MCF 10A (cell line): ENCODE measurements at places on chromosomes 2 and 18. TPM values are rescaled to one million over a fixed set of nuclear protein-coding genes. Genes with fewer than 3 reads are reported as not detected.
A peak's percentile ranks its signal among the peaks of the same experiment; 100 is the strongest.

DNA sequence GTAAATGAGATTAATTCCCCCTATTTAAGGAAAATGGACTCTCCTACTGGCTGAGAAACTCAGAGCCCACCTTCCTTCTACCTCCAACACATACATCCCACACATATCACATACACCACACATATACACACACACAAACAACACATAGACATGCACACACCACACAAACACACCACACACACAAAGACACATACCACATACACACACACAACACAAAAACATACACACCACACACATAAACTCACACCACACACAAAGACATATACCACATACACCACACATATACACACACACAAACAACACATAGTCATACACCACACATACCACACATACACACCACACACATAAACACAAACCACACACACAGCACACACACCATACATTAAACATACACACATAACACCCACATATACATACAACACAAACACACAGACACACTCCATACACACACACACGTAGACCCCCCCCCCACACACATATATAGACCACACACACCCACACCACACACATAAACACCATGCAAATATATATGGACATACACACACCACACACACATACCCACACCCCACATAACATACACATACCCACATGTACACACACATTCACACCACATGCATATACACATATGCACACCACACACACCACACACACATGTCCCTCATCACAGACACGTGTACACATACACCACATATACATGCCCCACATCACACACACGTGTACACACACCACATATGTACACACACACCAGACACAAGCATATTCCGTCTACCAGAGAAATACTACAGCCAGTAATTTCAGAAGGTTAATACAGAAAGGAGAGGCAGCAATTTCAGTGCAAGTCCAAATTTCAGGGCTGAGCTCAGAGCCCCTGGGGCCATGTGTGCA is 204.3 kb downstream of the SNTG2 start:
- DNase-seq, result no peak

DNA sequence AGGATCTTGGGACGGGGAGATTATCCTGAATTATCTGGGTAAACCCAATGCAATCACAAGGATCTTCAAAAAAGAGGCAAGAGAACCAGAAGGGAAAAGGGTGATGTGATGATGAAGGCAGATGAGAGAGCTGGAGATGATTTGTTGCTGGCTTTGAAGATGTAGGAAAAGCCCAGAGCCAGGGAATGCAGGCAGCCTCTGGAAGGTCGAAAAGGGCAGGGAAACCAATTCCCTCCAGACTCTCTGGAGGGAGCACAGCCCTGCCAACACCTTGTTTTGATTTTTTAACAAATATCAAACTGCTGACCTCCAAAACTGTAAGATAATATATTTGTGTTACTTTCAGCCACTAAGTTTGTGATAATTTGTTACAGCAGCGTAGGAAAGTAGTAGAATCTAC is 48.9 kb upstream of the IL1R2 start:
- no peak for DNase-seq

- peak; percentile 13 for DNase-seq
These were observed 36.3 kb downstream of the SLC35F5 start for GRCh38 chr2:113720167-113720566.

DNA sequence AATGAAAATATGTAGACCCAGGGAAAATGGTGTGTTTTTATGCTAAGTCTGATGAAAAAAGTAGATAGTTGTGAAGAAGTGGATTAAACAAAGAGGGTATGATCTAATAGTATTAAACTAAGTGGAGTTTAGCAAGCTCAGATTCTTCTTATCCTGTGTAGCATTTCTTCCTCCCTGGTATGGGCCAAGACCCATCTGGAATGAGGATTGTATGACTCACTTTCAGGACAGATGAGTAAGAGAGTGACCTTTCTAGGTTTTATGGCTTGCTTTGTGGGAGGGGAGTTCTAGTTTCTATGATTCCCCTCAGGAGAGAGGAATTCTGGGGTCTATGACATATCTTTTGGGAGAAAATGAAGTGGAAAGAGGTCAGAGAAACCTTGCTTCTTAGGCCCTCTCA is 550.1 kb downstream of the SPAG16 start:
- peak; percentile 82 for DNase-seq

DNA sequence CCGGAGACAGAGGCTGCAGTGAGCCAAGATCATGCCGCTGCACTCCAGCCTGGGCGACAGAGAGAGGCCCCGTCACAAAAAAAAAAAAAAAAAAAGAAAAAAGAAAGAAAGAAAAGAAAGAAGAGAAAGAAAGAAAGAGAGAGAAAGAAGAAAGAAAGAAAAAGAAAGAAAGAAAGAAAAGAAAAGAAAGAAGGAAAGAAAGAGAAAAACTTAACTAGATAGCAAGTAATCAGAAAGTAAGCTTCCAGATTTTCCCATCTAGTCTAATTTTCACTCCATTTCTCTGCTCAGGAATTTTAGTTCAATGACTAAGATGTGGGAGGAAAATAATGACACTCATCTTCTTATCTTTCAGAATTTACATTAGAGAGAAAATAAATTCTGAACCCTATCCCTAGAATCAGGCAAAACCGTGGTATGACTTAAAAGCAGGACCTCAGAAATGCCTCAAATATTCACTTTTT is 2.4 kb downstream of the GFPT1 start:
- no peak for DNase-seq

GRCh38 chr2:151756820-151757219 is 22.5 kb upstream of the NEB start:
- no peak for DNase-seq

- no peak for DNase-seq
These were observed 2.6 kb downstream of the DPYSL5 start for GRCh38 chr2:26850505-26850904.

GRCh38 chr18:79604913-79605880 is 74.4 kb upstream of the CTDP1 start:
- DNase-seq, result no peak

DNA sequence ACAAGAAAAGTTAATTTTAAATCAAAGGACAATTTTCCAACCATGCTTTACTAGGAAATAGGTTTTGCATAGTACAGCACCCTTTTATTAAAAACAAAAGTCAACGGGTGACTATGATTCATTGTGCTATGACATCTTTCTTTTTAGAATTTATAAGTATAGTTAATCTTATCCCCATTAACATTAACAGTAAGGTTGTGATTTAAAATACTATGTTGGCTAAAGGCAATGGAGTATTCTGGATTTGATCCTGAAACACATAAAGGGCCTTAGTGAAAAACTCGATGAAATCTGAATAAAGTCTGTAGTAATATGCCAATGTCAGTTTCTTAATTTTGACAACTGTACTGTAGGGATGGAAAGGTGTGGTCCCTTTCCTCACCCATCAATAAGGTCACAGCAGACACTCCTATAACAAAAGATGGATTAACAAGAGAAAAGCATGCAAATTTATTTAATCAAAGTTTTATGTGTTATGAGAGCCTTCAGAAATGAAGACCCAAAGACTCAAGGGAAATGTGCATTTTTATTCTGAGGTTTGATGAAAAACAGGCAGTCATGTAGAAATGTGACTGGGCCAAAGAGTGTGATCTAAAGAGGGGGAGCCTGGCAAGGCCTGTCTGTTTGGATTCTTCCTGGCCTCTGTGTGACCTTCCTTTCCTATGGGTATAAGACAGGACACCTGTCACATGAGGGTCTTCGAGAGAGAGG is 731.4 kb downstream of the TSN start:
- no peak for DNase-seq

GRCh38 chr2:166373951-166374350 is 1.8 kb downstream of the SCN9A start:
- peak; percentile 89 for DNase-seq

- peak; percentile 24 for DNase-seq
These were observed 50.7 kb upstream of the PAIP2B start for GRCh38 chr2:71277536-71278103.

GRCh38 chr18:63439334-63439733 is 17.1 kb upstream of the VPS4B start:
- DNase-seq, result peak; percentile 71

DNA sequence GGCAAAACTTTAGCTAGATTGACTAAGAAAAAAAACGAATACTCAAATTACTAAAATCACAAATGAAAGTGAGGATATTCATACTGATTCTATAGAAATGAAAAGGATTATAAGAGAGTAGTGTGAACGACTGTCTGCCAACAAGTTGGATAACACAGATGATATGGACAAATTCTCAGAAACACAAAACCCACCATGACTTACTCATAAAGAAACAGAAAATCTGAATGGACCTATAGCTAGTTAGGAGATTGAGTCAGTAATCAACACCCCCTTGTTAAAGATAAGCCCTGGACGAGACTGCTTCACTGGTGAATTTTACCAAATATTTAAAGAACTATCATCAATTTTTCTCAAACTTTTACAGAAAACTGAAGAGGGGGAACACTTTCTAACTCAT is 108.8 kb upstream of the TMEM200C start:
- no peak for DNase-seq

- no peak for DNase-seq
These were observed 41.7 kb downstream of the AGAP1 start for GRCh38 chr2:235535423-235536130.

- peak; percentile 3 for DNase-seq
These were observed 177.6 kb downstream of the ZNF407 start for GRCh38 chr18:74775239-74775638.

DNA sequence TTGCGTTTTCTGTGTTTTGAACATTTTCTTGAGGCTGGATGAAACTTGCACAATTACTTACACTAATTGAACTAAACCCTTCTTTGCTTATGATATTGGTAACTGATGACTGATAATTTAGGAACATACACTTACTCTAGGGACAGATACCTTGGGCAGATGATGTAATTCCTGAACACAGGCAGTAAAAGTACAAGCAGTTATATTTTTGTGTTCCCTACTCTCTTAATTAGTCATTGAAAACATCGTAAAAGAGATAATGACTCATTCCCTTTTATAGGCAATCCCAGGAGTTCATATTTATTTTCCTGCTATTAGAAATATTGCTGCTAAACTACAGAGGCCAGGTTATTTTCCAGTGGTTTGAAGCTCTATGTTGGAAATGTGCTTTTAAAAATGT is 46.4 kb downstream of the CCDC85A start:
- peak; percentile 55 for DNase-seq

GRCh38 chr2:106972782-106973181 is 86.8 kb upstream of the ST6GAL2 start:
- no peak for DNase-seq

- DNase-seq, result no peak
These were observed 127.4 kb upstream of the FHL2 start for GRCh38 chr2:105526000-105526925.

GRCh38 chr2:77064324-77064723 is 457.9 kb downstream of the LRRTM4 start:
- no peak for DNase-seq

- no peak for DNase-seq
These were observed 43.1 kb downstream of the GYPC start for GRCh38 chr2:126699018-126699417.

CXCR2 gene
- total RNA-seq, result not detected in 2 replicates

IL36B gene
- not detected in 2 replicates for total RNA-seq

MEIS1 gene
- 4.1 and 4.4 TPM in 2 replicates for total RNA-seq

VWA3B gene
- not detected in 2 replicates for total RNA-seq

ASPRV1 gene
- 0.20 and 0.23 TPM in 2 replicates for total RNA-seq

CCDC102B gene
- 3.4 and 3.5 TPM in 2 replicates for total RNA-seq
